Activated CD4-positive, CD25-positive, alpha-beta regulatory T cell treated with anti-CD3 and anti-CD28 coated beads, Interleukin-2, amount 50 U/mL, for 16 hours (primary cell): ENCODE measurements at places on chromosomes 3 and 15.

GRCh38 chr3:70874196-70874595 is 561.8 kb upstream of the MDFIC2 start:
- DNase-seq = no peak

DNA sequence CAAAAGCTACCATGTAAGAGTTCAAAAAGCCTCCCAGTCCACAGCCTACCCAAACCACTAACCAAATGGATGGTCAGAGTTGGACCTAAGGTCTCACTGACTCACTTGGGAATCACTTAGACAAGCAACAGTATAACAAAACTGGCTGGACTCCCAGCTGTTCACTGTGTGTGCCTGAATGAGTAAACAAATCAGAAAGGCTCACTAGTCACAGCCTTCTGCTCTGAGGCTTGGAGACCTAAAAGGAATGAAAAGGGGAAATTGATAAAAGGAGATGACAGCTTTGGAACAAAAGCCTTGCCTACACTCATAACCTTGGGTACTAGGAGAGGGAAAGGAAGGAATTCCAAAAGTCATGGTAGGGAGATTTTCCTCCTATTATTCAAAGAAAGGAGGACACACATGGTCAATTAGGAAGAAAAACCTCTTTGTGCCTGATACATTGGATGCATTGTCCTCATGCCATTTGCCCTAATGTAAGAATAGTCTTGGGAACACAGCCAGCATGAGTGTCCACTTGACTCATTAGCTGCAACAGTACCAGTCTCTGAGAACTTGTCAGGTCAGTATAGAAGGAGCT is 92.3 kb downstream of the FRMD5 start:
- DNase-seq = no peak

- no peak for DNase-seq
Measured at GRCh38 chr3:48655606-48656005, 7.1 kb downstream of the CELSR3 start.

DNA sequence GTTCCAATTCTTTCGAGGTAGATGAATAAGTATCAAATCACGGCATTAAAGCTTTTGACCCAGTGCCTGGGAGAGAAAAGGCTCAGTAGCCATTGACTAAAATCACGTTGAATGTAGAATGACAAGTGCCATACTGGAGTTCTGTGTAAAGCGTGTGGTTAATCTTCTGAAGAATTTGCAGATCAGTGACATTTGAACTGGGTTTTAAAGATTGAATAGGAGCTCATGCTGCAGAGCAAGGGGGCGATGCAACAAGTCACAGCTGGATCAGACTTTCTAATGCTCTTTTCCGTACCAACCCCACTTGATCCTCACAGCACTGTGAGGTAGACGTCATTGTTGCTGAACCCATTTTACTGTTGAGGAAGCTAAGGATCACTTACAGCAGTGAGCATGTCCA is 49.5 kb upstream of the TPM1 start:
- DNase-seq = no peak

DNA sequence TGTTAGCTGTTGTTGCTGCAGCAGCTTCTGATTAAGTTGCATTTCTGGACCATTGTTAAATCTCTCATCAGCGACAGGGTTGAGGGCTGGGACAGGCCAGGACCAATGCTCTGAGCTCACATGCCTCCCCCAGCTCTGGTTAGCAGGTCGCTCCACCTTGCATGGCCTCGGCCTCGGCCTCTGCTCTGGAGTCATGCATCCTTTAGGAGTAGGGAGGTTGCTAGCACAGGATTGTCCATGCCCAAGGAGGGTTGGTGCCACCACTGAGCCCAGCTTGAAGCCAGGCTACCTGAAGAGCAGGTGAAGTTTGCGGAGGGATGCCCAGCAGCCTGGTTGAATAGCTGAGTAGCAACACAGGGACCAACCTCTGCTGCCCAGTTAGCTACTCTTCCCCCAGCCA is 11.2 kb upstream of the CPNE9 start:
- no peak for DNase-seq

DNA sequence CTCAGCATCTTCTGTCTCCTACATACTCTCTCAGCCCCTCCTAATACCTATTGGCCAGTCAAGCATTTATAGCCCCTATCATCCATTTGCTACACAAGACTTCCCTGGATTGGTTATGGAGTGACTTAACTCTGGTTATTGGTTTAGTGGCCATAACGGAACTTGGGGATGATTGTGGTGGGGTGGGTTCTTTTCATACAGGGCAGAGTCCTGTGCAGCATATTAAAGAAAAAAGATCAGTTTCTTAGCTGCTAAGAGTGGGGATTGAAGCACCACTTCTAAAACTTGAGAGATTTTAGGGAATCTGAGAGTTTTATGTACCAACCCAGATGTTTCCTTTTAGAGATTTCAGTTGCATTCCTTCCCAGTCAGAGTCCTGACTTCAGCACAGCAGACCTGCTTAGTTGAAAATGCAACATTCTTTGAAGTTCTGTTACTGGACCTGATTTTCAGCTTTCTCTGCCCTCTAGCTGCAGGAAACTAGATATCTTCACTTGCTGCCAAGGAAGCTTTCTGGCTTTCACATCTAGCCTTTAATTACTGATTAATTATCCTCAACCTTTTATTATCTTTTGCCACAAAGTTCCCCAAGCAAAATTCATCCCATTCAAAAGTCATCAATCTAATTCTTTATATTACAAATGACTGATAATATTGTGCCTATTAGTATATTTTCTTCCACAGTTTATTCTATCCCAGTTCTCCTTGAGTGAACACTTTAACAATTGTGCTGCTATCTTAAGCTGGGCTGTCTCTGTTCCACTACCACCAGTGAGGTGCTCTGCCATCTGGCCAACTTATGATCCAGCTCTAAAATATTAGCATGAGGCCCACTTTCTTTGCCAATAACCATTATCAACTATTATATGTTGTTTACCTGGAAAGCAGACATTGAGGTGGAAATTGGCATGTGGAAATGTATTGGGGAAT is 906.0 kb upstream of the ALCAM start:
- no peak for DNase-seq

DNA sequence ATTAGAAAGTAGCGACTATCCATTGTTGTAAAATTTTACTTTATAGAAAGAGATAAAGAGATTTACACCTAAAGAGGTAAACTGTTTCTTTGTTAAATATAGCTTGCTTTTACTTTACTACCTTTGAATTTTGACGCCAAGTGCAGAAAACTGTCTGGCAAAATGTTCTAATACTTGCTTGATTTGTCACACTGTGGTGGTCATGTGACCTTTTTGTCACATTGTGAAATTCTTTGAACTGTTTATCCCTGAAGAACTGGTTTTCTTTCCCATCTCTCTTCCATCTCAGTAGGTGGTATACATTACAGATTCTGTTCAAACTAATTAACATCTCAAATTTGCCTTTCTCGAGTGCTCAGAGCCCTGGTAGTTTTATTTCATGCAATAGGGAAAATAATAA is 327.4 kb downstream of the NAALADL2 start:
- DNase-seq = no peak

- no peak for DNase-seq
Measured at GRCh38 chr15:39113741-39114140, 467.1 kb upstream of the THBS1 start.

GRCh38 chr3:171248426-171249111 is 211.6 kb downstream of the TNIK start:
- DNase-seq = no peak

DNA sequence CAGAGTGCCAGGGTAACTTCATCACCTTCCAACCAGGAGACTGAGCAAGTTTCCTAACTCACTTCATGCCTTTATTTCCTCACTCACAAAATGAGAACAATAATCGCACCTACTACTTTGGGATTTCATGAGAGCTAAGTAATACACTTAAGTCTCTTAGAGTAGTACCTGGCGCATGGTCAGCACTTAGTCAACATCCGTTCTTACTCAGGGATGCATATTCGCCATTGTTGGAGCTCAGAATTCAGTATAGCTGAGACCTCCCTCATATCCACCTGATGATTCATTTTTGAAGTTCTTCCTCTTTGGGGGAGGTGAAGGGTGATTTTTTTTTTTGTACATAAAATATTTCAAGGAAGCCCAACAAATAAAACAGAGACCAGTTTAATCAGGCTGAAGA is 188.2 kb downstream of the AGBL1 start:
- DNase-seq = no peak

GRCh38 chr15:38928431-38928830 is 363.8 kb upstream of the RASGRP1 start:
- DNase-seq = no peak

- no peak for DNase-seq
Measured at GRCh38 chr15:38740206-38740605, 175.6 kb upstream of the RASGRP1 start.

DNA sequence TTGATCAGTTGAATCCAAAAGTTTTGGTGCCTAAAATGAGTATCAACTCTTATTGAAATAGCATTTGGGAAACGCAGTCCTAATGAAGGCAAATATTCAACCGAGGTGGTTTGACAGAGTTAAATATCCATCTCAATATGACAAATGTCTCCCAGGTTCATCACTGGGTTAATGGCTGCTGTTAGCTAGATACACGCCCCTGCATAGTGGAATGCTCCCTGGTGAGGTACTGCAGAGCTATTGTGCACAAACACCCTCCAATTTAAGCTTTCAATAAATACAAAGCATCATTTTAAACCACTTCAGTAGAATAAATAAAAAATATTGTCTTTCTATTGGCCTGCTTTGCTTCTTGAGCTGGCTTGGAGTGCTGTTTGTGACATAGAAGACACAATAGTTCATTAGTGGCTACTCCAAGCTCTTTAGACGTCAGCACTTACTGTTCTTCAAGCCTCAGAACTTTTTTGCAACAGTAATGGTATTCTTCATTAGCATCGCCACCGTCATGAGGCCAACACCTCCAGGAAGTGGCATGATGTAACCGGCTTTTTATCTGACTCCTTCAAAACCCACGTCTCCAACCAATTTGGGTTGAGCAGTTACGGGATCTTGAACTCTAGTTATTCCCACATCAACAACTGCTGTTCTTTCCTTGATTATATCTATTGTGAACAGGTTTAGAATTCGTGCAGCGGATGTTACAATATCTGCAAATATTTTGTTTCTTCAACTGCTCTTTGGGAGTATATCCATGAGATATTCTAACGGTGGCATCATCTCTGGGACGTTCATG is 1159.6 kb upstream of the EPHA6 start:
- DNase-seq = no peak

DNA sequence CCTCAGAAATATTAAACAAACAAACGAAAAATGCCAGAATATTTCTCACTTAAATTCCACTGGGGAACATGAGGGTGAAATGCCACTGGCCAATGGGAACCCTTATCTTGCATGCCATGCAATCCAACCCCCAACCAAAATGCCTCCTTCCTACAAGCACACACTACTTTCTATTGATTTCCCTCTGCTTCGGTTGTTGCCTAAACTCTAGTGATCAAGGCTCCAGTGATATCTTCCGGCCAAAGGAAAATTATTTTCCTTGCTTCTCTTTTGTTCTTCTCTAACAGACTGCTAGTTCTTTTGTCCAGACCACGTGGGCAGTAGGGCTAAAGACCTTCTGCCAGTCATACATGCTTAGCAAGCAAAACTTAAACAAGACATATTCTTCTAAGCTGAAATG is 115.7 kb downstream of the TMCC1 start:
- no peak for DNase-seq

DNA sequence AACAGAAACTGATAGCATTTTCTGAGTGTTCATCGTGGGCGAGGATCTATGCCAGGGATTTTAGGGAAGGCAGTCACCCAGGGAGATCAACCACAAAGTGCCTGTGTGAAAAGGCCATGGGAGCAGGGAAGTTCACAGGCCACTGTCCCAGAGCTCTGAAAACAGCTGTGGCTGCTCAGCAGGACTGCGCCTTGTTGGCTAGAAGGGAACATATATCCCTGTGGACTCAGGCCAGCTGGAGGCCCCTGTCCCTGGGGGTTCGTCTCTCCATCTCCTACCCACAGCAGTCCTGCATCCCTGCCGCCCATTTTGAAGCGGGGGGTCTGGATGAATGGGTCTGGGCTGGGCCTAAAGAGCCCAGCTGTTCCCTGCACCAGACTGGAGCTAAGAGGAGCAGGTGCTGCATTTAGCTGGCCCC is 27.8 kb downstream of the PPCDC start:
- DNase-seq = no peak

- DNase-seq = no peak
Measured at GRCh38 chr15:25832158-25832557, 31.0 kb downstream of the ATP10A start.

DNA sequence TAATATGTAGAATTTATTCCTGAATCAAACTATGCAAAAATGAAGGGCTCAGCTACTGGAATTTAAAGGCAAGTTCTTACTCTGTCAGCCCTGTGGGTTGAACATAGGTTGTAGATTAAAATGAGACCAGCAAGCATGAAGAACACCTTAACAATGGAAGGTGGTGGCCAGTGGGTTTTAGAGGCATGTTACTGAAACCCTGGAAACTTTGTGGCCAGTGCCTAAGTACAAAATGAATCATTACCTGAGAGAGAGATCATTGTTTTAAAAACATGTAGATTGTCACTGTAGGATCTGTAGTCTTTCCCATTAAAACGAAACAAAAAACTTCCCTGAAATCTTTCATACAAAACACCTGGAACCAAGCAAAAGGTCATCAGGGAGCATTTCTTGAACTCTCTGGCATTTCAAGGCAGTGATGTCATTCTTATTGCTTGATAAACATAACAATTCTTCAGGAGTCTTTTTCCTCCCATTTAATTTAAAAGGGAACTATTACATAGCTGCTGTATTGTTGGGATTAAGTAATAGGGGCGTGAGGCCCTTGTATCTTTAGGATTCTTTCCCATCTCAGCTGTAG is 51.8 kb downstream of the TMEM108 start:
- no peak for DNase-seq

DNA sequence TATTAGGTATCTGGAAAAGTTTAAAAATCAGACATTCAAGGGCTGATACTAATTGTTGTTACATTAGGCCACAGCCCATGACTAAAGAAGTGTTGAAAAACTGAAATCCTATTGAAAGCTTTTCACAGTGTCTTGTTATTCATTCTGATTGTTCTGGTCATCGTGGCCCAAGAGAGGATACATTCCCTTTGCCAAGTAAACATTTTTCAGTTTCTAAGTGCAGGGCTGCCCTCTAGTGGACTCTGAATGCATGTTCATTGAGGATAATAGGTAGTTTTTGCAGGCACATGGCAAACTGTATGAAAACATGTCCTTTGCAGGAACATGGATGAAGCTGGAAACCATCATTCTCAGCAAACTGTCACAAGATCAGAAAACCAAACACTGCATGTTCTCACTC is 181.1 kb downstream of the MYRIP start:
- no peak for DNase-seq

GRCh38 chr3:131962982-131963381 is 71.8 kb downstream of the CPNE4 start:
- DNase-seq = no peak

- DNase-seq = no peak
Measured at GRCh38 chr3:88059380-88060170, 520 bp downstream of the ZNF654 start.

GRCh38 chr3:15010664-15011063 is 54.5 kb downstream of the MRPS25 start:
- DNase-seq = no peak

DNA sequence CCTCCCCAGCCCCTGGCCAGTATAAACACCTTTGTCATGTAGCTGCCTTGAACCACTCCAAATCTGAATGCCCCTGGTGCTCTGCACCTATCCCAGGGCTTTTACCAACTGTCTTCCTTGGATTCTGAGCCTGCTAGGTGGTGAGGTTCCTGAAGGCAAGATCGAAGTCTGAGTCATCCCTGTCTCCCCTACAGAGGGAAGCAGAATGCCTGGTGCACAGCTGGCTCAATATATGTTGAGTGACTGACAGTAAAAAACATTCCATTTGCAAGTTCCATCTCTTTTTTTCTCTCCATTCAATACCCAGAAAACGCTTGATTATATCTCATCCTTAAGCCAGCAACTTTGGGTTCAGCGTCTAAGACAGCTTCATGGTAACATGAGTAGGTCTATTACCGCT is 24.7 kb downstream of the SLC24A1 start:
- DNase-seq = no peak
